ENCODE measurements at places on chromosomes 12 and 14. TPM values are rescaled to one million over a fixed set of nuclear protein-coding genes. Genes with fewer than 3 reads are reported as not detected.

RACGAP1 gene
- 10.5 TPM for total RNA-seq

DNA sequence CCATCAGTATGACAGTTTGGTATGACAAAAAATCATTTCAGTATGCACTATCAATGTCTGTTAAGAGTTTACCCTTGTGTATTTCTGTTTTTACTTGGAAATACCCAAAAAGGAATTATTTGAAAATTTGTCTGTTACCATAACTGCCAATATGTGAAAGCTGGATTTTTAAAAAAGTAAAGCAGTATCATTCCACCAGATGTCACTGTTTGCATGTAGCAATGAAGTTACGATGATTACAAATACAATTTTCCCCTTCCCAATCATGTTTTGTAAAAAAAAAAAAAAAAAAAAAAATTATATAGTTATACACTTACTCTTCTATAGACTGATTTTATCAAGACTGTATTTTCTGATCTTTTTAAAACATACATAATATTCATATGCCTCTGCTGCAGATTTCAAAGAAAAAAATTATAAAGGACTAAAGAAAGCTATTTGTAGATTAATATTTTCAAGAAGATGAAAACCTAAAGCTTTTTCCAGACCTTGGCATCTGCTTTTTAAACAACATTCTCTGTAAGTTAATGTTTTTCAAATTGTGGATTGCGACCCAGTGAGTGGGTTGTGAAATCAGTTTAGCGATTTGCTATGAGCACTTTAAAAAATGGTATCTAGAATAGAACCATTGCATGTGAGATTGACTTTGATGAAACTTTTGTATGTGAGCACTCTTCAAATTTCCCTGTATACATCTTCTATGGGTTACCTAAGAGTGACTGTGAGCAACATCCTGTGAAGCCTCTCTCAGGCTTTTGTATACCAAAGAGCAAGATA lies 114.2 kb downstream of the TTC6 start:
- DNase-seq: no peak

DNA sequence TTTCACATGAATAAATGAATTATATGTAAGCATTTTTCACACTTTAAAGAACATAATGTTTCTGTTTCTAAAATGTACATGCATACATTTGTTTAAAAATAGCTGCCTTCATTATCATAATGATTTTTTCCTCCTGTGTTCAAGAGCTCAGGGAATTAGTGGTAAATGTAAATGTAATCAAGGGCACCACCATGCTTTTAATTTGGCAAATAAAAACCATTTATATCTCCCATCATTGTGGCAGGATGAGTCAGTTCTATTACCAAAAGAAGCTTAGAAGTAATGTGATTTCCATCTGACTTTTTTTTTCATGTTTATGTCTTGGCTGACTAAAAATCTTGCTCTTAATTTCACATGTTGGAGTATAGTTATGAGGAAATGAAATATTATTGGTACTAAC lies 176.1 kb downstream of the GXYLT1 start:
- no peak for DNase-seq

- no peak for DNase-seq
Measured at GRCh38 chr14:69612783-69613130, 1.4 kb downstream of the SUSD6 start.

GRCh38 chr12:97075934-97076630 lies 169.0 kb downstream of the NEDD1 start:
- no peak for DNase-seq

DNA sequence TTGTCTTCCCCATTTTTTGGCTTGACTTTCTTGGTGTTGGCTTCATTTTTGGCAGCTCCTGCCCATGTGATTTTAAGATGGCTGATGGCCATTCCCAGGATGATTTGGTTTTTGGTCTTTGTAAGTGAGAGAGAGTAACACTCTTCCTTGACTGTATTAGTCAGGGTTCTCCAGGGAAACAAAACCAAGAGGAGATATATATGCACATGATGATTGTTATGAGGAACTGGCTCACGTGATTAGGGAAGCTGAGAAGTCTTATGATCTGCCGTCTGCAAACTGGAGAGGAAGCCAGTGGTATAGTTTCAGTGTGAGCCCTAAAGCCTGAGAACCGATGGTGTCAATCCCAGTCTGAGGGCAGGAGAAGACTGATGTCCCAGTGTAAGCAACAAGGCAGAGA lies 146.6 kb downstream of the NRXN3 start:
- DNase-seq: no peak

CARMIL3 gene
- 0.14 TPM for total RNA-seq

- no peak for DNase-seq
Measured at GRCh38 chr12:28742791-28743190, 406.3 kb upstream of the FAR2 start.

DNA sequence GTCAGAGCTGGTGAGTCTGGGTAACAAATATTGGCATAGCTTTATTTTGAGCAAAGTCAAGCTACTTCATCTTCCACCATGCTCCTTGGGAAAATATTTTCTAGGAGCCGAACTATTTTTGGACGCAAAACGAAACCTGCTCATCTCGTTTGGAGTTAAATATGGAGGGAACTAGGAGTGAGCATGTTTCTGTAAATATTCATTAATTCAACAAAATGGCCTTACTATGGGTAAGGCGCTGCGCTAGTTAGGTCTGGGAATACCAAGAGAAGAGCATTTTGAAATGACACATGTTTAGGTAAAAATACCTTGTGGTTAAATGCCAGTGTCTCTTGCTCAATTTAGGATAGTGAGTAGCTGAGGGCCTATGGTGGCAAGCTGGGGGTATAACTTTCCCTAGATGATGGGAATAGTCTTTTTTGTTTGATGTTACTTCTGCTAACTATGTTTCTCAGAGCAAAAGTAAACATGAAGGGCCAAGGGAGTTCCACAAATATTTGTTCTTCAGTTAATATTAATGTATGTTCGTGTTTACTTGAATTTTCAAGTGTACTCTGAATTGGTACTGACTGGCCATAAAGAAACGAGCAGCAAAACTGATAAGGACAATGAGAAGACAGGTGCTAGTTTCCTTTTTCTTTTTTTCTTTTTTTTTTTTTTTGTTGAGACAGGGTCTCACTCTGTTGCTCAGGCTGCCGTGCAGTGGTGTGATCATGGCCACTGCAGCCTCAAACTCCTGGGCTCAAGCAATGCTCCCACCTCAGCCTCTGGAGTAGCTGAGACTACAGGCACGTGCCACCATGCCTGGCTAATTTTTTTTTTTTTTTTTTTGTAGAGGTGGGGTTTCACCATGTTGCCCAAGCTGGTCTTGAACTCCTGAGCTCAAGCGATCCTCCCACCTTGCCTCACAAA lies 77.7 kb downstream of the MAP1LC3B2 start:
- DNase-seq: no peak

- no peak for DNase-seq
Measured at GRCh38 chr14:71339650-71340415, 432.6 kb downstream of the PCNX1 start.

- DNase-seq: no peak
Measured at GRCh38 chr14:70422538-70422937, 5.6 kb upstream of the SYNJ2BP start.

RHNO1 gene
- 8.8 TPM for total RNA-seq

SYNDIG1L gene
- total RNA-seq: 0.23 TPM
